ENCODE measurements at places on chromosomes 11 and 22.

DNA sequence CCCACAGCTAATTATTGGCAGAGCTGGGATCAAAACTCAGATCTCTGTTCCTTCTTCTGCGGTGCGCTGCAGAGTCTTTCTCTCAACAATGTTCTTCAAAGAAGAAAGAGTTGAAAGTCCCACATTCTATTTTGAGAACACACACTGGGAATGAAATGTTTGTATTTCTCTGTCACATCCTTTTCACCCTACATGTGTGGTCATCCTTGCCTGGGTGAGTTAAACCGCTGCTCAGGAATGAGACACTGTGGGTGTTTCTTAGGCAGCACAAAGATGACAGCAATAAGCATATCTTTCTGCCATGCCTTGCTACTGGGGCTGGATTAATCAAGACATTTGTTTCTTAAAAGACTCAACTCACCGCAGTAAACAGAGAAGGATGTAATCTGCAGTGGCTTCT, 222.6 kb downstream of the LARGE1 start:
- no peaks in the 10 kb centered on the region for H3K27me3 ChIP-seq
- DNase-seq, result no peak
- H3K36me3 ChIP-seq, result no peaks in the 10 kb centered on the region
- H3K4me1 ChIP-seq, result no peaks in the 10 kb centered on the region
- H3K4me3 ChIP-seq, result no peak overlapping the region

GRCh38 chr11:132094598-132094997, 724.2 kb downstream of the NTM start:
- DNase-seq, result no peak
- no peak overlapping the region for H3K27ac ChIP-seq
- H3K4me1 ChIP-seq, result no peaks in the 10 kb centered on the region

DNA sequence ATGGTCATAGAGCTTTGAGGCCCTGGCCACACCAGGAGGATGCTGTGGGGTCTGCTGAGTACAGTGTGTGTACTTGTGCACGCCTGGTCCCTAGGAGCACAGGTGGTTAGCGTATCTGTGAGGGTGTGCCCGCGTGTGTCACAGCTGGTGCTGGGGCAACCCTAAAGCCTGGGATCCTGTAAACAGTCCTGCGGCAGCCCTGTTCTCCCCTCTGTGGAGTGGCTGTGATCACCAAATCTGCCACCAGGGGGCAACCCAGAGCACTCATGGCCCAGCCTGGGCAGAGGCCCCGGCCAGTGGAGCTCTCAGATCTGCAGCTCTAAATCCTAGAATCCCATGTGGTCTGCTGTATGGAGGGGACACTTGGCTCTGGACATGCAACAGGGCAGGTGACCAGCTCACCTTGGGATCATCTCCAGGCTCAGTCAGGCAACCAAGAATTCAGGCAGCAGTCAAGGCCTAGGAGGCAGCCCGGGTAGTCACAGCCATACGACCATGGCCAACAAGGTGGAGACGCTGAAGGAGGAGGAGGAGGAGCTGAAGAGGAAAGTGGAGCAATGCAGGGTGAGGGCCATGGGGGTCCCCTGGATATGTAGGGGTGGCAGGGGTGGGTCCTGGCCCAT, 3.9 kb downstream of the SH3BP1 start:
- no peak overlapping the region for H3K4me3 ChIP-seq
- H3K27ac ChIP-seq, result no peak overlapping the region
- DNase-seq, result peak; percentile 85
- H3K4me1 ChIP-seq, result peaks cover 12% of the 10 kb centered on the region
- no peaks in the 10 kb centered on the region for H3K36me3 ChIP-seq
- peaks cover 34% of the 10 kb centered on the region for H3K27me3 ChIP-seq

DNA sequence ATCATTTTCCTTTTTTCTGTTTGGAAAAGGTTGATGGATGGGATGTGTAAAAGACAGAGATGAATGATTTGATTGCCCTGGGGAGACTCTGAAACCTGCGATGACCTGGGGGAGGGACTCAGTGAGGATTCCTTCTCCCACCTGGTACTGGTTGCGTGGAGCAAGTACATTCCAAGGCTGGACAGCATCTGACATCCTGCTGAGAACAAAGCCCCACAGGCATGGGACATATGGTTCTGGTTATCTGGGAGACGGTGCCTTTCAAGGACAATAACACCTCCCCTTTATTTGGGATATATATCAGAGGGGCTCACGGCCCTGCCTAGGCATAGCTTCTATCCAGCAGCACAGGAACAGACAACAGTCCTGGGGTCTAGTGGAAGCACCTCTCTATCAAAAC, 527.8 kb downstream of the METTL15 start:
- no peak for DNase-seq
- no peaks in the 10 kb centered on the region for H3K4me1 ChIP-seq
- no peak overlapping the region for H3K4me3 ChIP-seq
- no peaks in the 10 kb centered on the region for H3K36me3 ChIP-seq
- no peaks in the 10 kb centered on the region for H3K27me3 ChIP-seq
- no peak overlapping the region for H3K27ac ChIP-seq

DNA sequence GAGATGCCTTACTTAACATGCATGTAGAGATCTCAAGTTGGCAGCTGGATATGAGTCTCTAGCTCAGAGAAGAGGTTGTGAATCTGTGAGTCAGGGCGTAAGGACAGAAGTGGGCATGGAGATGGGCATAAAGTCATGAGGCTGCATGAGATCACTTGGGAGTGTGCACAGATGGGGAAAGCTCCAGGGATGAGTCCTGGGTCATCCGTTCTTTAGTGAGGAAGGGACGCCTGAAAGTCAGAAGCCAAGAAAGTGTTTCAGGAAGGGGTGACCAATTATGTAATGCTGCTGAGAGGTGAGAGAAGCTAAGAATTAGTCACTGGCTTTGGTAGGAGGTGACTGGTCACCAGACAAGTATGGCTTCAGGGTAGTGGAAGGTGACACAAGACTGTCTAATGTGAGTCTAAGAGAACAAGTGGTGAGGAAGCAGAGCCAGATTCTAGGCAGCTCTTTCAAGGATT, 6.7 kb downstream of the ACP2 start:
- no peak overlapping the region for H3K4me3 ChIP-seq
- H3K27me3 ChIP-seq, result no peaks in the 10 kb centered on the region
- peaks cover 91% of the 10 kb centered on the region for H3K36me3 ChIP-seq
- no peak for DNase-seq

- H3K4me3 ChIP-seq, result no peak overlapping the region
- H3K27me3 ChIP-seq, result no peaks in the 10 kb centered on the region
- no peaks in the 10 kb centered on the region for H3K36me3 ChIP-seq
- DNase-seq, result no peak
- H3K27ac ChIP-seq, result no peak overlapping the region
Observed at GRCh38 chr22:34096770-34097169, 176.5 kb upstream of the LARGE1 start.

GRCh38 chr11:91158891-91159537, 936.2 kb upstream of the CHORDC1 start:
- no peak overlapping the region for H3K4me3 ChIP-seq
- H3K36me3 ChIP-seq, result no peaks in the 10 kb centered on the region
- no peak for DNase-seq

DNA sequence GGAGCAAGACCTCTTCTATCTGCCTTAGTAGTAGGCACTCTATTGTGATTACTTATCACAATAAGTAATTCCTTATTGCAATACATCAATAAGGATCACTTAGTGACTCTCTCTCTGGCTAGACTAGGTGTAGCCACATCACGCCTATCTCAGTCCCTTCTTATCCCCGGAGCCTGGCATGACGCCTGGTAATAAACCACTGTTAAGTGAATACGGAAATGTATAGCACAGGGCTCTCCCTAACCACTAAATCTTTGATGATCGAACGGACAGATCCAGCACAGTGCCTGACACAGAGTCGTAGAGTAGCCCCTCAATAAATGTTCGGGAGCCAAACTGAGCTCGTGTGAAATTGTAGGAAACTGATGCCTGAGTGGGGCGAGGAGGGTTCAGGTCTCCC, 143.3 kb downstream of the FBXO7 start:
- peaks cover 56% of the 10 kb centered on the region for H3K4me1 ChIP-seq
- no peaks in the 10 kb centered on the region for H3K36me3 ChIP-seq
- H3K4me3 ChIP-seq, result no peak overlapping the region

GRCh38 chr11:19519912-19520641, 192.6 kb upstream of the NAV2 start:
- no peaks in the 10 kb centered on the region for H3K36me3 ChIP-seq
- no peak overlapping the region for H3K4me3 ChIP-seq
- H3K27me3 ChIP-seq, result no peaks in the 10 kb centered on the region
- no peak overlapping the region for H3K27ac ChIP-seq

- no peaks in the 10 kb centered on the region for H3K27me3 ChIP-seq
- no peak for DNase-seq
- peaks cover 16% of the 10 kb centered on the region for H3K36me3 ChIP-seq
- H3K27ac ChIP-seq, result peak overlapping the region; percentile 71
- no peak overlapping the region for H3K4me3 ChIP-seq
Observed at GRCh38 chr11:74611369-74611861, 19.0 kb downstream of the POLD3 start.

- H3K27me3 ChIP-seq, result peaks cover 14% of the 10 kb centered on the region
- no peak overlapping the region for H3K27ac ChIP-seq
- H3K4me1 ChIP-seq, result no peaks in the 10 kb centered on the region
- H3K36me3 ChIP-seq, result no peaks in the 10 kb centered on the region
- no peak for DNase-seq
Observed at GRCh38 chr11:123421589-123421988, 8.5 kb upstream of the GRAMD1B start.

- H3K27ac ChIP-seq, result peak overlapping the region; percentile 92
- H3K4me1 ChIP-seq, result peaks cover 30% of the 10 kb centered on the region
- DNase-seq, result peak; percentile 69
- no peaks in the 10 kb centered on the region for H3K36me3 ChIP-seq
Observed at GRCh38 chr11:93541884-93542810, 1.0 kb downstream of the SMCO4 start.

DNA sequence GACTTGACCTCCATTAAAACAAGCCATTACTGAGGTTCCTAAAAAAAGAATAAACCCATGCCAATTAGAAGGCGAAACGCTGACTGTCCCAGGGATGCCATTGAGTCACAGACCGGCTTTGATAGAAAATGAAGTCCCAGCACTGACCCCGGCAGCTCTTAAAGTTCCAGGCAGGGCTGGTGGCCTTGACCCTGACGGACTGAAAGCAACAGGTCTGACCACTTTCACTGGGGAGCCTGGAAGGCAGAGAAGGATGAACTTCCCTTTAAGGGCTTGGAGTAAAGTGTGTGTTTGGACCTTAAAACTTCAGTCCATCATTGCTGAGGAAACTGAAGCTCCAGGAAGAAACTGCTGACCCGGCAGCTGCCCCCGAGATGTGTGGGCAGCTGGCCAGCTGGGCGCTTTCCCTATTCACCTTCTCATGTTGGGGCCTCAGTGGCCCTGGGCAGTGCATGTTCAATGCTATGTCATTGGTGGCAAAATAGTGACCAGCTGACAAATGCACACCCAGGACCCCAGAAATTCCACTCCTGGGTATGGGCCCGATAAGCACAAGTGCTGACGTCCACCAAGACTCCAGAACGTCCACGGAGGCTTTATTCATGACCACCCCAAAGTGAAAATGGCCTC, 18.9 kb upstream of the EFCAB6 start:
- H3K27me3 ChIP-seq, result no peaks in the 10 kb centered on the region
- no peaks in the 10 kb centered on the region for H3K4me1 ChIP-seq
- no peak overlapping the region for H3K27ac ChIP-seq
- H3K4me3 ChIP-seq, result no peak overlapping the region
- no peaks in the 10 kb centered on the region for H3K36me3 ChIP-seq
- peak; percentile 44 for DNase-seq

DNA sequence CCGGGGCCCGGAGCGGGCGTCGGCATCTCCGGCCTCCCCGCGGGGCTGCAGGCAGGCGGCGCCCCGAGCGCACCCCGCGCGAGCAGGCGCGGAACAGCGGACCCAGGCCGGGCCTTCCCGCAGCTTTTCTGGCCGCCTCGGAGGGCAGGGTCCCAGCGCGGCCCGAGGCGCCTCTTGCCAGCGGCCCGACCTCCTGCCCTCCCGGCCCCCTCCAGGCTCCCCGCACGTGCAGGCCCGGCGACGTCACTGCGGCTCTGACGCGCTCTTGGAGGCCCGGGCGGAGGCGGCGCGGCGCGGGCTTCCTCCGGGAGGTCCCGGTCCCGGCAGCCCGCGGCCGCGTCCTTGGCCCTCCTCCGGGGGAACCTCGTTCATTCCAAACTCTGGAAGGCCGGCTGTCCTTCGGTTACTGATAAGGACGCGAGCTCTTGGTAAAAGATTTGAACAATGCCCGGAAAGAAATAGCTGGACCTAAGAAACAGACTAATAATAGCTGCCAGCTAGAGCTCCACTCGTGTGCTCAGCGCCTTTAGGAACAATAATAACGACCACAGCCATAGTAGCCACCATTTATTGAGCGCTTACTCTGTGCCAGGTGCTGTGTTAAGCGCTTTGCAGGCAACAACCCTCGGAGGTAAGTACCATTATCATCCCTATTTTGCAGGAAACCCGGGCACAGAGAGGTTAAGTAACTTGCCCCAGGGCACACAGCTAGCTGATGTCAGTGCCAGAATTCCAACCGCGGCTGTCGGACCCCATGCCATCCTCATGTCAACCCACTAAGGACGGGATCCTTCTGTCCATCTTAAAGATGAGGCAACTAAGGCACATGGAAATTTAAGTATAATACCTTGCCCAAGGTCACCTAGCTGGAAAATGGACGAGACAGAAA, 39.1 kb upstream of the CREB3L1 start:
- DNase-seq, result peak; percentile 82
- peaks cover 23% of the 10 kb centered on the region for H3K27me3 ChIP-seq
- H3K4me1 ChIP-seq, result peaks cover 6% of the 10 kb centered on the region
- peak overlapping the region; percentile 56 for H3K27ac ChIP-seq
- H3K4me3 ChIP-seq, result peak overlapping the region; percentile 59

- H3K4me3 ChIP-seq, result no peak overlapping the region
- peaks cover 36% of the 10 kb centered on the region for H3K4me1 ChIP-seq
- H3K27ac ChIP-seq, result no peak overlapping the region
- DNase-seq, result no peak
- no peaks in the 10 kb centered on the region for H3K36me3 ChIP-seq
Observed at GRCh38 chr22:45971408-45972028, 5.4 kb downstream of the WNT7B start.

GRCh38 chr11:7098235-7098832, 9.5 kb downstream of the RBMXL2 start:
- H3K36me3 ChIP-seq, result no peaks in the 10 kb centered on the region
- no peaks in the 10 kb centered on the region for H3K4me1 ChIP-seq
- H3K4me3 ChIP-seq, result no peak overlapping the region

DNA sequence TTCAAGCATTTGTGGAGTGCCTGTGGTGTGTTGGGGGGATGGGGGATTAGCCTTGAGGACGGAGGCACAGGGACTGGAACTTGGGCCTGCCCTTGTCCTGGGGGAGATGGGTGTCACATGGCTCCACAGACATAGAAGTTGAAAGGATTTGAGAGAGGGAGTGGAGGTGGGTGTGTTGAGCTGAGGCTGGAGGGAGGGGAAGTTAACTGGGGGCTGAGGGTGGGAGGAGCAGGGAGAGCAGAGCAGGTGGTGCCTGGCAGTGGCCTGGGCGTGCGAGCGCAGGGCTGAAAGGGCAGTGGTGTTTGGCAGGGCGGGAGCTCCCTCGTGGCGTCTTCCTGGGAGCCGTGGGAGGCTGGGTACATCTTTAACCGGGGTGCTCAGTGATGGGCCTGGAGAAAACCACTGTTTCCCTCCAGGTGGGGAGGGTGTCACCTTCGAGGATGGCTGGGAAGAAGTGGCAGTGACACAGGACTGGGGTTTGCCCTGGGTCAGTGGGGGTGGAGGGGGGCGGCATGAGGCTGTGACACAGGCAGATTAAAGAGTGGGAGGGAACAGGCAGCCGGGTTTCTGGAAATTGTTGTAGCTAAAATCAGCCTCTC, 45.5 kb downstream of the AP2A2 start:
- no peak overlapping the region for H3K27ac ChIP-seq
- H3K36me3 ChIP-seq, result peaks cover 41% of the 10 kb centered on the region
- no peak for DNase-seq
- no peaks in the 10 kb centered on the region for H3K27me3 ChIP-seq

- H3K36me3 ChIP-seq, result no peaks in the 10 kb centered on the region
- no peaks in the 10 kb centered on the region for H3K27me3 ChIP-seq
- DNase-seq, result no peak
Observed at GRCh38 chr11:125662689-125663088, 18.0 kb downstream of the ACRV1 start.

All from tibial artery (tissue), 4 donors.